ENCODE measurements at places on chromosomes 7 and 10.

GRCh38 chr7:100435401-100436304 is 644 bp downstream of the PPP1R35 start:
- no peak for DNase-seq

DNA sequence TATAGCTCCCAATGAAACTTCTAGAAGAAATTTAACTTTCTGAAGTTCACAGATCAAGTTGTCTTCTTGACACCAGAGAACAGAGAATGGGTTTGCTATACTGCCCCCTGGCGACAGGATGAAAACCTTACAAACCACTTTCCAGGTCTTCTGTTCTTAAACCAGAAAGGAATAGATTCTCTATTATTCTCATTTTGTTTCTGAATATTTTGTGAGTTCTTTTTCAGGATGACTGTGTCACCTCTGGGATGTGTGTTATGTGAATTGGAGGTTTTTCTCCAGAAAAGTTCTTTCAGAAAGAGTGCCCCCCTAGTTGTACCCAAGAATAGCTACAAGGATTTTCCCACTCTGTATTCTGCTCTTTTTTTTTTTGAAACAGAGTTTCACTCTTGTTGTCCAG is 6.3 kb downstream of the IFT22 start:
- no peak for DNase-seq

DNA sequence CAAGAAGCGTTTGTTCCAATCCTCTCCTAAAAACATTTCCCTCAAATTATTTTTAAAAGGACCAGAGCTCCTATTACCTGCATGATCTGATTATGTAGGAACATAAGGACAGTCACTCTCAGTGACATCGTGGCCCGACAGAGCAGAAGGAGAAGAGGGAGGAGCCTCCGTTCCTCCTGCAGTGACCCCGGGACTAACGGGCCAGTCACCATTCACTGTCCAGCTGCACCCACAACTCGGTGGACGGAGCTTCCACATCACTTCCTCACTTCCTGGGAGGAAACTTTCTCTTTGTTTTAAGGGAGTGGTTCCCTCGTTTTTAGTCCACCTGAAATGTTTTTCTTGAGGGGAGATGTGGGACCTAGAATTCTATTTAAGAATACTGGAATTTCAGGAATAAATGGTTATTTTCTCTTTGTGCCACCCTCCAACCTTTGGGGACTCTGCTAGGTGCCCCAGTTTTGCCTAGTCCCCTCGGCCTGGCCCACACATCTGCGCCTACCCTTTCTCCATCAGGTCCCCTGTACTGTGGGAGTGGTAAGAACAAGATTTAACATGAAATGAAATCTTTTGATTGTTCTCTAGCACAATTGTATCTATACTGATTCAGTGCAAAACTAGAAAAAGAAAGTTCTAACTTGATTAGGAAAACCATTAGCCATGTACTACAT is 173.5 kb upstream of the RNF32 start:
- DNase-seq, result no peak

DNA sequence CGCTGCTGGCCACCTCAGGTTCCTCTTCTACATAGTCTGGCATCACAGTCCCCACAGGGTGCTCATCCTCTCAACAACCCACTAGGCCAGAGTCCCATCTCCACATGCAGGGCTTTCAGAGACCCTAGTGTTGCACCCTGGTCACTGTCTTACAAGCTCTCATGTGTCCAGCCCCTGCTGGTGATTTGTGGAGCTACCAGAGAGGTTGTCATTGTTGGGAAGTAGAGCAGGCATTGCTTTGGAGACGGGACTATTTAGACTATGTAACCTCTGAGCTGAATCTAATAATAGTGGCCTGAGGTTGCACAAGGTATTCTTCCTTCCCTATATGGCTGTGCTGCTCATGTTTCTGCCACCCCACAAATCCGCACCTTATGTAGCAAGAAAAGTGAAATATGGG is 135.3 kb upstream of the VWC2 start:
- DNase-seq, result no peak

- no peak for DNase-seq
Measured at GRCh38 chr7:21753071-21753470, 192.6 kb downstream of the CDCA7L start.

DNA sequence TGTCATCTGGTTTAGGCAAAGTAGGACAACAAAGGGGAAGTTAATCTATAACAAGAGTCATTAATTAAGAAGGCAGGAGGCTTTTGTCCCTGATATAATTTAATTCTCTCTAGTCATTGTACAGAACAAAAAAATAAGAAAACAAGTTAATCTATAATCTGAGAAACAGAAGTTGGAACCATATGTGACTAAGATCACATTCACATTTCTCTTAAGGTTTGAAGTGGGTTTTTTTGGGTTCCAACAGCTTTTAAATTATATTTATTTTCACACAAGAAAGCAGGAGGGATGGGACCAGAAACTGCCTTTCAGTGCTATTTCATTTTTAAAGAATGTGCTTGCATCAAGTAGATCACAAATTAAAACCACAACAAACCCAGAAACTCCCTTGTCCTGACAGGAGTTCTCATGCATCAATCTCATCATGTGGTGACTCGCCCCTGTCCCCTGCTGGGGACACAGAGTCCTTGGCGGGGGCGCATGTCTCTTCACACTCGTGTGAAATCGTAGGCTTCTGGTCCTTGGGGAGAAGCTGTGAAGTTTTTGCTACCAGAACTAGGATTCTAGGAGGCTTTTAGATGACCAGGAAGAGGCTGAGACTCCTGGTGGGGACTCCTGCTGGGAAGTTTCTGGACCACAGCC is 10.1 kb upstream of the OPN4 start:
- DNase-seq, result no peak

DNA sequence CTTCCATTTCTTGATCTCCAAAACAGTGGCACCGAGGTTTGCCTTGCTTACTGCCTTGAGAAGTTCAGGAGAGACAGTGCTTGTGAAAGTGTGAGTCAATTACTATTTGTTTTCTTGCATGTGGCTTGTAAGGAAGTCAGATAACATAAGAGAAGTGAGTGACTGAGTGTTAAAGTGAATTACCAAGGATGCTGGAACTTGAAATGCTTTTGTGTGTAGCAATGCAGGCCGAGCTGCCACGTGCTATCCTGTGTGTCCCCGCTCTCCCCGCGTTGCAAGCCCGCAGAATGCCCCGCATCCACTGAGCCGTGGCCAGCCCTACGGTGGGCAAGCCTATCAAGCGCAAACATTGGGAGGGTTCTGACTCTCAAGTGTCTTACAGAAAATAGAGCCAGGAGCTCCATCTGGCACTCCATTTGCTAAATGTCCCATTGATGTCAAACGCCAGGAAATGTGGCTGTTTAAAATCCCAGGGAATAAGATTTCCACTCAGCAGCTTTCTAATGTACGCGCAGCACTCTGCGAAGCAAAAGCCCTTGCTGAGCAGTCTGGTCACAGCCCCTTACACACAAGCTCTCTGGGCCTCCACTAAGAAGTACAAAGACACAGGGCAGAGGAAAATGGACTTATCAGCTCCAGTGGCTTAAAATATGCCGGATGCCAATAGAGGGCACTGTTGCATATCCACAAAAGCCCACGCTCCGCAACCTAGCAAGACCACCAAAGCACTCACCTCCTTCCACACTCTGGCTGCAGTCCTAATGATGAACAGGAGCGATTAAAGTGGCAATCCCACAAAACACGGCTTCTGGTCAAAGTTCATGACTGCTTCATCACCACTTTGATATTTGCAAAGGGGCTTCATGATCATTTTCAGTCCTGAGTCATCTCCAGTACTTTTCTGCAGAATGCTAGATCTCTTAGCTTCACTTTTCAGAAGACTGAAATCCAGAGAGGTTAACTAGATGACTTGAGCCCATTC is 158.0 kb upstream of the ITGB1 start:
- peak; percentile 82 for DNase-seq

GRCh38 chr10:33478675-33479125 is 144.2 kb upstream of the NRP1 start:
- DNase-seq, result no peak

GRCh38 chr7:96691702-96692101 is 17.9 kb downstream of the SEM1 start:
- no peak for DNase-seq

DNA sequence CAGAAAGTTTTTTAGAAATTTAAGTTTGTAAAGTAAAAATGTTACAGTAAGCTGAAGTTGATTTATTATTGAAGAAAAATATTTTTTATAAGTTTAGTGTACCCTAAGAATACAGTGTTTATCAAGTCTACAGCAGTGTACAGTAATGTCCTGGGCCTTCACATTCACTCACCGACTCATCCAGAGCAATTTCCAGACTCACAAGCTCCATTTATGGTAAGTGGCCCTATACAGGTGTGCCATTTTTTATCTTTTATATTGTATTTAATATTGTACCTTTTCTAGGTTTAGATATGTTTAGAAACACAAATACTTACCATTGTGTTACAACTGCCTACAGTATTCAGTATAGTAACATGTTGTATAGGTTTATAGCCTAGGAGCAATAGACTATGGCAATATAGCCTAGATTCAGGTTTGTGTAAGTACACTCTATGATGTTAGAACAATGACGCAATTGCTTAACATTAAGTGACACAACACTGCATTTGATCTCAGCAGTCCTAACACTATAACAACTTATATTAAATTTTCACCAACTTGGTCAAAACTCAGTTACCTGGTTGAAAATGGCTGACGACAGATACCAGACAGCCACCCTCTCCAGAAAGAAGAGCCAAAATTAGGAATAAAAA is 45.7 kb downstream of the HIBADH start:
- no peak for DNase-seq

- no peak for DNase-seq
Measured at GRCh38 chr10:78173360-78174015, 139.8 kb downstream of the RPS24 start.

DNA sequence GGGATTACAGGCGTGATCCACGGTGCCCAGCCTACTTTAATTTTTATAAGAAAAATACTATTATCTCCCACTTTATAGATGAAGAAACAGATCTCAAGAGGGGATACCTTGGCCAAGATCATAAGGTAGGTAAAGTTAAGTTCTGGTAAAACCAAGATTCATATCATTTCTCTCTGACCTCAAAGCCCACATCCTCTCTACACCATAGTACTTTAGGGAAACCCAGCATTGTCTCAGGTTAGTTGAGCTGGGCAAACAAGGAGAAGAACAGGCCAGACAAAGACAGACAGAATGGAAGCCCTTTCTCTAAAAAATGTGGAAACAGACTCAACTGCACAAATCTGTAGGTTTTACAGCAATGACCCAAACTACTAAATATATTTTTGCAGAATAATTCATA is 197.7 kb upstream of the FRMD4A start:
- DNase-seq, result no peak

DNA sequence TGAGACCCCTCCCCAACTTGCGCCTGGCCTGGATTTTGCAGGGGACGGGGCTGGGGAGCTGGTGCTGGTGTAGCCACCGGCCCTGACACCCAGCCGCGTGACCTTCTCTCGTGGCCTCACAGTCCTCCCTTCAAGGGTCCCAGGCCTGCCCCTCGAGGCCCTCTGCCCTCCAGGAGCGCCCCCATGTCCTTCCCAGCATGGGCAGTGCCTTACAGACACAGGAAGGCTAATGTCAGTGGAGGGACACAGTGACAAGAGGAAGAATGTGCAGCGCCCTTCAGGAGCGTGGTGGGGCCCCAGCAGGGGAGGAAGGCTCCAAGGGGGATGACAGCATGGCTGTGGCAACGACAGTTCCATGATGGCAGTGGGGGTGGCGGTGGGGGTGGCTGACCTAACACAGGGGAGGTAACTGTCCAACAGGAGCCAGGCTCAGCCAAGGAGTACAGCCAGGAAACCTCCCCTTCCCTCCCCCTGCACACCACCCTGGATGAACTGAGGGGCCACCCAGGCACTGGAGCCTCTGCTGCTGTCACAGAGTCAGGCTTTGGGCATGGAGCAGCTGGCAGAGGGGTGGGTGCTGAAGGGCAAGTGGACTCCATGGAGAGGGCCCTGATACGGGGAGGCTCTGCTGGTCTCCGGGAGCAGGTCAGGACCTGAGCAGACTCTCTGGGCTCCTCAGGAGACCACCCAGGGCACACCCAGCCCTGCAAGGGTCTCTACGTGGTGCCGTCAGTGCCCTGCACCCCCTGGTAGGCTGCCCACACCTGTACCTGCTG is 76.0 kb upstream of the RET start:
- no peak for DNase-seq
